ENCODE measurements at places on chromosomes 5 and 9.

- DNase-seq = no peak
Measured at GRCh38 chr5:58497386-58497785, 6.2 kb downstream of the GAPT start.

GRCh38 chr5:178450121-178451028 lies 139.8 kb downstream of the COL23A1 start:
- DNase-seq = peak; percentile 57

- no peak for DNase-seq
Measured at GRCh38 chr9:85204176-85204575, 534.6 kb downstream of the NTRK2 start.

- no peak for DNase-seq
Measured at GRCh38 chr5:64108674-64109073, 57.0 kb upstream of the RNF180 start.

DNA sequence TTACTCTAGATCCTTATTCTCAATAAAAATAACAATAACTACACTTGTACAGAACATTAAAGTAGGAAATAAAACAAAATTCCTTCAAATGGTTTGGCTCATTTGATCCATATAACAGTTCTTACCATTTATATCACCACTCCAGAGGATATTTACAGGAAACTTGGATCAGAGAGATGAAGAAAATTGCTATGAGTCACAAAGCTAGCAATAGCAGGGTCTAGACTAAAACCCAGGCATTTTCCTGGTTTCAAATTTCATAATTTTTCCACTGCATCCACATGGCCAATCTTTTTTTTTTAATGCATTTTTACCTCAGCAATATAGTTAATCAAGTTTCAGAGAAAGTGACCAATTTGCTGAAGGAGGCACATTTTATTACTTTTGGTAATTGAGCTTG lies 299.2 kb downstream of the ELAVL2 start:
- no peak for DNase-seq

- DNase-seq = no peak
Measured at GRCh38 chr9:4980086-4980727, 4.9 kb upstream of the JAK2 start.

DNA sequence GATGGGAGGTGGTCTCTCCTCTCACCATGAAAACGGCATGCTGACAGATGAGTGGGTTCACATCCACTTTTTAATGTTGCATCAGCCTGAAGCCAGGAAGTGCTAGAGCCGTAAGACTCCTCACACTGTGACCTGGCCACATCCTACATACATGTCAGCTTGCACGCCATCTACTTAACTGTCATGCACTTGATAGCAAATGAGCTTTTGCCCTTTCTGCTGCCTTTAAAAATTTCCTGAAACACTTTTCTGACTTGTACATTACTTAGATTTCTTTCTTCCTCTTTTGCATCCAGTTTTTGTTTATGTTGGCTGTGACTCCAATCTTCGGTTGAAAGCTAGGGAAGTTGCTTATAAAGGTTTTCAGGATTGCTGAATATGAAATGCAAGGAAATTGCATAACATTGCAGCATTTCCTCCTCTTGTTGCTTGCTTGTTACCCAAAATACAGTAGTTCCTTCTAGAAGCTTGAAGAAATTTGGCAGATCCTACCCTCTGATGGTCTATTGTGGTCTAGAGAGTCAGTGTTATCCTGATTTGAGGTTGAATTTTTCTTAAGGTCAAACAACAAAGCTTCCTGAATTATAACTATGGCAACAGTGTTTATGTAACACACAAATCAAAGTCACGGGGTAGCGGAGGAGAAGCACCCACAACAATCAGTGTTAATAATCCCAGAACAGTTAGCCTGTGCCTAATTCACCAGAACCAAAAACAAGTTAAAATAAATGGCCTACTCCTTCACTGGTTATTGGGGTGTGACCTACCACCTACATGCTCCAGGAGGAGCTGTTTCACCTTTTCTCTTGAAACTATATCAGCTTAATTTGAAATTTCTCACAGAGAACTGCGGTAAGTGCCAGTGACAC lies 232.5 kb downstream of the ARHGAP26 start:
- DNase-seq = no peak

GRCh38 chr9:77965445-77966123 lies 66.0 kb downstream of the GNAQ start:
- no peak for DNase-seq

DNA sequence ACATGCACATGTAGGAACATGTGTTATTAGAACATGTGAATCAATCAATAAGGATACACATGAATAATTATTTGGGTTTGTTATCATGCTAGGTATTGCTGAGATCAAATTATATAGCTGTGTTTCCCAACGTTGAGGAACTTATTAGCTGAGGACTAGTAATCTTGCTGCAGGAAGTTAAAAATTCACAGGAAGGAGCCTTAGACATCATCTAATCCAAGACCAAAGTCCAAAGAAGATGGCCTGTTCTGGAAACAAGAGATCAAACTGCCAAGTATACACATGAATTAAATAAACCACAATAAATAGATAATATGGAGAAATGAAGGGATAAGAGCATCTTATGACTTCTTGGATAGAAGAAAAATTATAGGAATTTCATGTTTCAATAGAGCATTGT lies 19.9 kb downstream of the POU5F2 start:
- DNase-seq = no peak
